ENCODE measurements at places on chromosomes 1 and 21.

DNA sequence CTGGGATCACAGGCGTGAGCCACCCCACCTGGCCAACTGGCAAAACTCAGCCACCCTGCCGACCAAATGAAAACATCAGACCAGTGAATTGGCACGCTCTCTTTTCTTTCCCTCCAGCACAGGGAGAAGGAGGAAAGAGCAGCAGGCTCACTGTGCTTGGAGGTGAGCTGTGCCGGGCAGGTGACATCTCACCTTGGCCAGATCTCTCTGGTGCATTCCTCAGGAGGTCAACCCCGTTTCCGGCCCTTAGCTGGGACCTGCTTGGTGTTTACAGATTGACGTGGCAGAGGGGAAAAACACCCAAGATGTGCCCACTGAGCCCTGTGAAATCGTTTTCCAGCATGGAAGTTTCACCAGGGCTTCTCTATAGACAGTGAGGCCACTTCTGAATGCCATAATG, 45.1 kb downstream of the TMEM51 start:
- no peak for DNase-seq

- no peak for DNase-seq
Observed at GRCh38 chr1:36555041-36555440, 72.3 kb upstream of the CSF3R start.

GRCh38 chr1:15733218-15733725, 2.8 kb upstream of the SLC25A34 start:
- no peak for DNase-seq

DNA sequence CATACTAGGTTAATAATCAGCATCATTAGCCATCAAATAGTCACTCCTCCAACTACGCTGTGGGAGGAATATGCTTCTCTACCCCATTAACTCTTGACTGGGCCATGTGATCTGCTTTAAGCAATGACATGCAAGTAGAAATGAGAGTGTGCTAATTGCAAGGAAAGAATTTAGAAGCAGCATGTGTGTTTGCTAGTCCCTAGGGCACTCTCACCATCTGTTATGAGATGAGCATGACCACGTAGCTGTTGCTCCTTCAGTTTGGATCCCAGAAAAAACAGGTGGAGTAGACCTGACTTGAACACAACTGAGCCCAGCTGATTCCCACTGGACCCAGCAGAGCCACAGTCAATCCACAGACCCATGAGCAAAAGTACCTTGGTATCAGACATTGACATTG, 19.7 kb upstream of the RGS7 start:
- DNase-seq: no peak

DNA sequence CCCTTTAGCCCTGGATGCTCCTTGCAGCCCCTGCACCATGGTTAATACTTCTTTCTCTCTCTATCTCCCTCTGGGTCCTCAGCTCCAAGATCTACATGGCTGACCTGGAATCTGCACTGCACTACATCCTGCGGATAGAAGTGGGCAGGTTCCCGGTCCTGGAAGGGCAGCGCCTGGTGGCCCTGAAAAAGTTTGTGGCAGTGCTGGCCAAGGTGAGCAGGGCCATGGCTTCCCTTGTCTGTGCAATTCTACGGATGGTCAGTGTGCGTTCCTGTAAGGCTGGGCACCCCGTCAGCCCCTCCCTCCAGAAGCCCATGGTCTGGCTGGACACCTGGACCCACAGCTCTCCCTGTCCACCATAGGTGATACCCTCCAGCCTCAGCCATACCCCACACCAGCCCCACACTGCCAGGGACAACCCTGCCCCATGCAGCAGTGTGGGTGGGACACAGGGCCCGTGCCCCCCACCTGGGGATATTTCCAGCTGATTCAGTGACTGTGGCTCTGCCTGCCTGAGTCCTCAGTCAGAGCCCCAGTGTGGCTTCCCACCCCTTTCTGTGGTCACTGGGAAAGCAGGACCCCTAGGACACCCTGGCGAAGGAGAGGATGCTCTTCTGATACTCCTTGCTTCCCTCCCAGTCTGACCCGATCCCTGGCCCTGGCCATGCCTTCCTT, 31.4 kb downstream of the QSOX1 start:
- no peak for DNase-seq

DNA sequence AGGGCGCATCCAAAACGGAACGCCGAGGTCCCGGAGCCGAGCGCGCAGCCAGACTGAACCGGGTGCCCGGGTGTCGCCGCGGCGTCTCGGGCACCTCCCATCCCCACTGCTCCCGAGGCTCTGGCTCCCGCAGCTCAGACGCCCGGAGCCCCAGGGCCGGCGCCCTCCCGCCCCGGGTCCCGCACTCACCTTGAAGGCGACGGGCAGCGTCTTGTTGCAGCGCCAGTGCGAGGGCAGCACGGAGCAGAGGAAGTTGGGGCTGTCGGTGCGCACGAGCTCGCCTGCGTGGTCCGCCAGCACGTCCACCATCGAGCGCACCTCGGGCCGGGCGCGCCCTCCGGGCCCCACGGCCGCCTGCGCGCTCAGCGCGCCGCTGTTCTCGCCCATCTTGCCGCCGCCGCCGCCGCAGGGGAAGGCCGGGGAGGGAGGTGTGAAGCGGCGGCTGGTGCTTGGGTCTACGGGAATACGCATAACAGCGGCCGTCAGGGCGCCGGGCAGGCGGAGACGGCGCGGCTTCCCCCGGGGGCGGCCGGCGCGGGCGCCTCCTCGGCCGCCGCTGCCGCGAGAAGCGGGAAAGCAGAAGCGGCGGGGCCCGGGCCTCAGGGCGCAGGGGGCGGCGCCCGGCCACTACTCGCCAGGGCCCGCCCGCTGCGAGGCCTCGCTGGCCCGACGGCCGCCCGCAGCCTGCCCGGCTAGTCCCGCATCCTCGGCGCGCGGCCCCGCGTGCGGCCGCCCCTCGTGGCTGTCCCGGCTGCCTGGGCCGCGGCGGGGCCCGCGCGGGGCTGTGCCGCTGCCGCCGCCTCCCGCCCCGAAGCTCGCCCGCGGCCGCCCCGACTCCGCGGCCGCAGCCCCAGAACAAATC, 447 bp downstream of the RUNX3 start:
- no peak for DNase-seq

- DNase-seq: no peak
Observed at GRCh38 chr1:201645956-201646355, 107.0 kb downstream of the NAV1 start.

DNA sequence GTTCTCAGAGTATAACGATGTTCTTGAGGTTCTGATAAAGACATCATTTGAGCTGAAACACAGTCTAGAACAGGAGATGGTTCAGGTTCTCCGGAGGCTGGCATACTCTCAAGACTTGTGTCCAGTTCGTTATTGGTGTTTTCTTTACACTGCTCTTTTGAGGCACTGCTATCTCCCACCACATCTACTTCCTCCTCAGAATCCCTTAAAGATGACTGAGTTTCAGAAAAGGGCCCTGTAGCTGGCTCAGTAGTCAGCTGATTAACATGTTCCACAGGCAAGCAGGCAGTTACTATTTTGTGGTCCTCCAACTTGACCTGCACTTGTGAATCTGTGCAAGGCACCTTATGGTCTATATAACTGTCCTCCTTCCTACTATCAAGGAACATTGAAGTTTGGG, 50.2 kb downstream of the ZZZ3 start:
- no peak for DNase-seq

DNA sequence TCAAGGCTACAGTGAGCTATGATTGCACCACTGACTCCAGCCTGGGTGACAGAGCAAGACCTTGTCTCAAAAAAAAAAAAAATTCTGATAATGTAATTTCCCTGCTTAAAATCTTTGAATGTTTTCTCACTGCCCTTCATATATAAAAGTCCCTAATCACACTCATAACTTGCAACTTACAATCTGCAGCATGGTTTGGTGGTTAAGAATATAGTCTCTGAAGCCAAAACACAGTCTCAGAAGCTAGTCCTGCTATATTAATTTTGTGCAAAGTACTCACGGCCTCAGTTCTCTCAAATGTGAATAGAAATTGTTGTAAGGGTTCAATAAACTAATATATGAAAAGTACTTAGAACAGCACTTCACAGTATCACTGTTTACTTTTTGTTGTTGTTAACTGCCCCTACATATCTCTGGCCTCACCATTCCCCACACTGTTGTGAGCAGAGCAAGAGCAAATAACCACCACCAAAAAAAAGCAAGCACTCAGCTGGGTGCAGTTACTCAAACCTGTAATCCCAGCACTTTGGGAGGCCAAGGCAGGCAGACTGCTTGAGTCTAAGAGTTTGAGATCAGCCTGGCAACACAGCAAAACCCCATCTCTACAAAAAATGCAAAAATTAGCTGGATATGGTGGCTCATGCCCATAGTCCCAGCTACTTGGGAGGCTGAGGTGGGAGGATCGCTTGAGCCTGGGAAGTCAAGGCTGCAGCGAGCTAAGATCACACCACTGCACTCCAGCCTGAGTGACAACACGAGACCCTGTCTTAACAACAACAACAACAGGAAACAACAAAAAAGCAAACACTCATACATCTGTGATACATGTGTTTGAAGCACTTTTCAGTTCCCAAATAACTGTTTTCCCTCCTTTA, 22.4 kb downstream of the ASH1L start:
- DNase-seq: no peak

GRCh38 chr1:11615090-11615489, 39.1 kb downstream of the FBXO2 start:
- DNase-seq: no peak

DNA sequence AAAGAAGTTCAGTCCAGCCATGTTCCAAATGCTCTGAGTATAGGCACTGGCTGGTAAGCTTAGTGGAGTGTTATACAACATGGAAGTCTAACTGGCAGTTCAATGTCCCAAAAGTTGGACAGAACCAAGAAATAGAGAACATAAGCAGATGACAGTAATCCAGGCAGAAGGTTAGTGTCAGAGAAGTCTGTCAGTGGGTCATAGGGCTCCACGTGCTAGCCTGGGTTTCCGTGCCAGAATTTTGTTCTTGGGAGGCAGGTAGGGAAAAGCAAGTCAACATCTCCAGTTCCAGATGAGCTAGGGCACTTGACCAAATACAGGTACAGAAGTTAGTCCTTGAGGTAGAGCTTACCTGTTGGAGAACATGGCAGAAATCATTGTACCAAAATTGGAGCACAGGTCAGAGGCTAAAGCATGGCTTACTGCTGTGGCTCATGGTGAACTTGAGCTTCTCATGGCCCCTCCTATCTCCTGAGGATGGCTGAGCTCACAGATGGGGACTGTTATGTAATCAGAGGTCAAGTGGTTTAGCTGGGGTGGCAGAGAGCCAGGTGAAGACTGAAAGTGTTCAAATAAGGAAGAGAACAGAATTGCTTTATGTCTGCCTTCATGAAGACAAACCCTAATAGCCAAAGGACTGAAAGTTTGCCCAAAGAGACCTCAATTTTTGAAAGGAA, 170.8 kb downstream of the NFIA start:
- DNase-seq: no peak

DNA sequence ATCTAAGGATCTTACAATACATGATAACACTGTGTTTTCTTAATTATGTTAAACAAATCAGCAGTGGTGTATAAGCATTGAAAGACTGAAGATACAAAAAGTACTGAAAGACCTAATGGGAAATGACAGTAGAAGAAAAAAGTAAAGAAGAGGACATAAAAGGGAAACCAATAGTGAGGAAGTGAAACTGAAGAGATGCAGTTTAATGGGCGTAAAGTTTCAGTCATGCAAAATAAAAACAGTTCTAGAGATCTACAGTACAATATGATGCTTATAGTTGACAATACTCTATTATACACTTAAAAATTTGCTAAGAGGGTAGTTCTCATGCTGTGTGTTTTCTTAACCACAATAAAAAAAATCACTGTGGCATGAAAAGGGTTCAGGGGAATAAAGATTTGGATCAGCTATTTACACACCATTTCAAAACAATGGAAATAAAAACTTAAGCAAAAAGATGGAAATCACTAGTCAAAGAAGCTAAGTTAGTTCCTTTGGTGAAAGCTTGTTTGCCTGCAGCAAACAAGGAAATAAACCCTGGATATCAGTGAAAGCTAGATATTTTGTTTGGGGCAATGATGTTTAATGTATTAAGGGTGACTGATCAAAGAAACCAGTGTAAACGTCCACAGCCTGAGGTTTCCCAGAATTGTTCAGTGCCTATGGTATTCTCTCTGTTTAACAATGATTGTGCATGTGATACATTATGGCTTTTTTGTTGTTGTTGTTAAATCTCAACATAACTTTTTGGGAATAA, 1160.8 kb upstream of the ADGRL2 start:
- DNase-seq: no peak

GRCh38 chr1:213366141-213366831, 315.2 kb downstream of the RPS6KC1 start:
- no peak for DNase-seq

- DNase-seq: no peak
Observed at GRCh38 chr1:18938707-18939070, 17.8 kb downstream of the IFFO2 start.

DNA sequence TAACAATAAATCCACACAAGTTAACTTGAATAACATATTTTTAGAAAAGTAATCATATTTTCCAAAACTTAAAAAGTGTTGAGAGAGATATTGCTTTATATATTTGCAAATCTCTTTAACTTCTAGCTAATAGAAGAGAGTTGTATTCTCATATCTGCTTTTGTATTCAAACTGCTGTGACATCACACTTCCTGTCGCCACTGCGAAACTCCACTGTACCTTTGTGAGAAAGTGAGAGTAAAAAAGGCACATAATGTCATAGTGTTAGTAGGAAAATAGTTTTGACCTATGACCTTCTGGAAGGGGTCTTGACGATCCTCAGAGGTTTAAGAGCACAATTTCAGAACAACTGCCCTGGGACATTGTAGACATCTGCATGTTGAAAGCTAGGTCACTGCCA, 21.6 kb downstream of the AK5 start:
- no peak for DNase-seq

GRCh38 chr1:11563560-11564069, 84.7 kb downstream of the DISP3 start:
- peak; percentile 24 for DNase-seq

DNA sequence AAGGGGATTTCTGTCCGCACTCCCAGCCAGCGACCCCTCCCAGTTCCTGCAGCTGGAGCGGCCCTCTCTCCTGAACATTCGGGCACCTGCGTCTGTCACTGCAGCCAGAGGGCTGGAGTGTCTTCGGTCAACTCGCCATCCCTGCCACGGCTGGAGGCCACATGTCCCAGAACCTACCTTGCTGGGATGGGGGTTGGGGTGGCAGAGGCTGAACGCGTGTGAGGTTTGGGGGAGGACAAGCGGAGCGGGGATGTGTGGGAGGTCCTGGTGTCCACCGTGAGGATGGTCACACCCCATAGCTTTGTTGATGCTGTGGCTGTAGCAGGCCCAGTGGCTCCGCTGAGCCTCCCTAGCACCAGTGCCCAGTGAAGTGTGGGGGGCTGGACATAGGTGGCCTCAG, 14.8 kb upstream of the C1orf174 start:
- no peak for DNase-seq

GRCh38 chr1:184056921-184057555, 5.5 kb downstream of the TSEN15 start:
- DNase-seq: peak; percentile 70

- no peak for DNase-seq
Observed at GRCh38 chr1:34166191-34166624, 1.2 kb upstream of the CSMD2 start.

DNA sequence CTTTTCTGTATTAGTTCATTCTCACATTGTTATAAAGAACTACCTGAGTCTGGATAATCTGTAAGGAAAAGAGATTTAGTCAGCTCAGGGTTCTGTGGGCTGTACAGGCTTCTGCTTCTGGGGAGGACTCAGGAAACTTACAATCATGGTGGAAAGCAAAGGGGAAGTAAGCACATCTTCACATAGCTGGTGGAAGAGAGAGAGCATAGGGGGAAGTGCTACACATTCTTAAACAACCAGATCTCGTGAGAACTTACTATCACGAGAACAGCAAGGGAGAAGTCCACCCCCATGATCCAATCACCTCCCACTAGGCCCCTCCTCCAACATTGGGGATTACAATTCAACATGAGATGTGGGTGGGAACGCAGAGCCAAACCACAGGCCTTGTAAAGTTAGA, 37.9 kb upstream of the AHCTF1 start:
- DNase-seq: no peak

- no peak for DNase-seq
Observed at GRCh38 chr1:226457307-226457712, 49.4 kb upstream of the PARP1 start.

All from adipocyte (in vitro differentiated cells).